ENCODE measurements at places on chromosomes 5 and 9.
A peak's percentile ranks its signal among the peaks of the same experiment; 100 is the strongest.

DNA sequence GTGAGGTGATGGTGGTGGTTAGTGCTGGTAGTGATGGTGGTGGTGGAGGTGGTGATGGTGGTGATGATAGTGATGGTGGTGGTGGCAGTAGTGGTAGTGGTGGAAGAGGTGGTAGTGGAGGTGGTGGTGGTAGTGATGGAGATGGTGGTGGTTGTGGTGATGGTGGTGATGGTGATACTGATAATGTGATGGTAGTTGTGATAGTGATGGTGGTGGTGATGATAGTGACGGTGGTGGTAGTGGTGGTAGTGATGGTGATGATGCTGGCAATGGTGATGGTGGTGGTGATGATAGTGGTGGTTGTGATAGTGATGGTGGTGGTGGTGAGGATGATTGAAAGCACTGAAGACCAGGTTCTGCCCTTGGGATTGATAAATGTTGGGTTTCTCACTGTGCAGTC is 85.2 kb upstream of the SLC1A3 start:
- no peak for DNase-seq

DNA sequence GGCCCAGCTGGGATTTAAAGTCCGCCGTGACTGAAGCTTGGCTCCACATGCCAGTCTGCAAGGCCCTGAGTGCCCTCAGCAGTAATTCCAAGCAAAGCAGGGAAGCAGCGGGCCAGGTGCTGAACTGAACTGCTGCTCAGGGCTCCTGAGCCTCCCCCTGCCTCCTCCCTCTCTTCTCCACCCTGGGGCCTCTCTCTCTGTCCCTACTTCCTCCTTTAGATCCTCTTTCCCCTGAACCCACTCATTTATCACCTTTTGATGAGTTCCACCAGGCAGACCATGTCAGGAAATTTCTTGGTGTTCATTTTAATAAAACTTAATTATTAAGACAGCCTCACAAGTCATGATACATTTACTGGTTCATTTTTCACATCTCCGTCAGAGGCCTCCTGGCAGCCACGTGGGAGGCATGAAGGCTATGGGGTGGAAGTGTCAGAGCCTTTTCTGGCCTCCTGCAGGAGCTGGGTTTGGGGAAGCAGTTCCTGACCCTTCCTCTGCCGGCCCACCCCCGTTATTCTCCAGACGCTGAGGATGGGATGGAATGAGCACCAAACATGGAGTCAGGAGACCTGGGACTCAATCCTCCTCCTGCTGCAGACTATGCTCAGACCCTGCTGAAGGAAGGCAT is 32.2 kb upstream of the KCNIP1 start:
- DNase-seq = no peak

DNA sequence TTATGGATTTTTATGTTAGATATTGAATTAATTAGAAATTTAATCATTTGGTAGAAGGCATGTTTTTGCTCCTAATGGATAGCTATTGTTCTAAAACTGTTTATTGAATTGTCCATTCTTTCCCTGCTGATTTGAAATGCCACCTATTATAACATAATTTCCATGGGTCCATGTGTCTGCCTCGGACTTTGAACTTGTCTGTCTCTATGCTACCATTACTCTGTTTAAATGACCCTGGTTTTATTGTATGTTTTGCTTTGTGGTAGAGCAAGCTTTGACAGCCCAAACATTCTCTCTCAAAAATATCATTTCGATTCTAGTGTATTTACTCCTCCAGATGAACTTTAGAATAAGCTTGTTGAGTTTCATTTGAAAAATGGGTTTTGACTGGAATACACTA is 120.6 kb downstream of the ARHGEF28 start:
- no peak for DNase-seq

- no peak for DNase-seq
These were observed 19.1 kb upstream of the LMNB1 start for GRCh38 chr5:126757713-126758357.

GRCh38 chr5:151591144-151591819 is at the start of gene FAT2:
TSS of gene FAT2 (minus strand) at chr5:151591331. CDS start at chr5:151568931, 22,400 bp downstream.
- no peak for DNase-seq

DNA sequence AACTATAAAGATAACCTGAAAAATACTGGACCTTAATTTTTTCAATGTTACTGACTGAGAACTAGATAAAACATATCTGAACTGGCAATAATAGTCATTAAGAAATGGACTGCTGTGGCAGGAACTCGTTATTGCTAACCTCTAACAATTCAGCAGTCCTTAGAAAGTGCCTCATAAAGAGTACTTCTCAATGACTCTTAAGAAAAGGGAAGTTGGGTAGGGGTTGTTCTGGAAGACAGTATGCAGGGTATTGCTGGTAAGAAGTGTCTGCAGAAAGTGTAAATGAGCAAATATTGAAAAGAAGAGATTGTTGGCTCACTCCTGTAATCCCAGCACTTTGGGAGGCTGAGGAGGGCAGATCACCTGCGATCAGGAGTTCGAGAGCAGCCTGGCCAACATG is 27.9 kb downstream of the FOXD1 start:
- DNase-seq = no peak

DNA sequence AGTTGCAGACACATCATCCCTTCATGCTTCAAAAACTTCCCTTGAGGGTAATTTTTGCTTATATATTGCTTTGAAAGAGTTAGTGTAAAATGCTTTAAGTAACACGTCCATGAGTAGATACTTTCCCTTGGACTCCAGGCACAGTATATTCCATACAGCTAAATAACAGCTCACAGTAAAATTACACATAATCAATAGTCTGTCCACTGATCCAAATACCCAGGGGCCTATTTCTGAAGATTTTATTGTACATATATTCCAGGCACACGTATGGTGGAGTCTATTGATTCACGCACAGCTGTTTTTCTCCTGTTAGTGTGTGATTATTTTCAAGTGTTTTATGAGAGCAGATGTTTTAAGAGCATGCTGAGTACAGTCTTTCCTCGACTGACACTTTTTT is 223.7 kb upstream of the GRAMD2B start:
- no peak for DNase-seq

DNA sequence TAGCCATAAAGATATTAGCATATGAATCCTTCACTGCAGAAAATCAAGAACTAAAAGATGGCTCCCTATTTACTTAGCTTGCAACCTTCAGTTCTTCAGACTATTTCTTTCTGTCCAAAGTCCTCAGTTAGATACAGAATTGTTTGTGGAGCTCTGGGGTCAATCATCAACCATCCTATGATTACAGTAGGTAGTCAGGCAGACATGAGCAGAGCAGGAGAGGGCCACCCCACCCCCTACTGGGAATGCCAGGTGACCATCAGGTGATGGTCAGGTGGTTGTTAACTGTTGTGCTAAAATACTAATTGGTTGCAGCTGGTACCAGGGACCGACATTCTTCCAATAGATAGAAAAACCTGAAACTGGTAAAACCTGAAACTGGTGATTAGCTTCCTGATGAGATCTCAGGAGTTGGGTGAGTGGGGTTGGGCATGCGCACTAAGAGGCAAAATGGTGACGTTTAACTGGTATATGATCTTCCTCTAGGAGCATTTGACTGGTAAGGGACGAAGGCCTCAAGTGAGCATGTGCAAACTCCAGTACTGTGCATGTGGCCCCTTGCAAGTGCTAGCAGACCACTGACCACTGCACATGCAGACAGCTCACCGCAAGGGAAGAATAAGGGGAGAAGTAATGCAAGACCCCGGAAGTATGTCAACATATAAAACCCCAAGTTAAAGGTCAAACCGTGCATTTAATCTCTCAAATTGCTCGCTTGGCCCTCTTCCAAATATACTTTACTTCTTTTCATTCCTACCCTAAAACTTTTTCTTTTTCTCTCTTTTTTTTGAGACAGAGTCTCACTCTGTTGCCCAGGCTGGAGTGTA is 13.6 kb downstream of the C9orf57 start:
- DNase-seq = no peak

GRCh38 chr5:77993141-77993854 is 217.2 kb upstream of the TBCA start:
- DNase-seq = no peak

DNA sequence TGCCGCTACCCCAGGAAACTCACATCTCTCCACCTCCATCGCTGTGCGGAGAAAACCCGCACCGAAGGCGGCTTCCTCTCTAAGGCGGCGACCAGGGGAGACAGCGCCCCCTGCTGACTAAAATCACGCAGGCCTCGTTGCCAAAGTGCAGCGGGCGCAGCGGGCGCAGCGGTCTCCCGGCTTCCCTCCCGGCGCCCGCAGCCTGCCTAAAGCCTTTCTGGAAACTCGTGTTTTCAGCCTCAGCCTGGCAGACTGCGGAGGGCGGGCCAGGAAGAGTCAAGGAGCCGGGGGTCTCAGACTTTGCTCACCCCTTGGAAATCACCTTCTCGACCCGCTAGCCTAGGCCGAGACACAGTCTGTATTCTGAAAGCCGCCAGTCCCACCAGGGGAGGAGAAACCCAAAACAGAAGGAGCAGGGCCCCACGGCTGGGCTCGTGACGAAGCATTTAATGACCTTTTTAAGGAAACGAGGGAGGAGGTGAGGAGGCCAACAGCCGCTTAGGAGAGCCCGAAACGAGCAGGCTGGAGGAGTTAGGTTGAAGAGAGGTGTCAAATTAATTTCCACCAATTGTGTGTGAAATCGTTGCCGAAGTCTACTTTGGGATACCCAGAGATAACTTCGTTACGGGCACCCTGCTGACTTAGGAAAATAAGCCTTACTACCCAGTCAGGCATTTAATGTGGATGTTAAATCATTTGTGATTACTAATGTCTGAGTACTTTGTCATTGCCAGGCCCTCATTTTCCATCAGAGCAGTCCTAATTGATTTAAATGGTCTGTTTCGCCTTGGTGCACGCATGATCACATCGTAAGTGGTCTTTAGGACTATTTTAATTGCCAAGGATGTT is 7.3 kb upstream of the FOXB2 start:
- DNase-seq = peak; percentile 33

DNA sequence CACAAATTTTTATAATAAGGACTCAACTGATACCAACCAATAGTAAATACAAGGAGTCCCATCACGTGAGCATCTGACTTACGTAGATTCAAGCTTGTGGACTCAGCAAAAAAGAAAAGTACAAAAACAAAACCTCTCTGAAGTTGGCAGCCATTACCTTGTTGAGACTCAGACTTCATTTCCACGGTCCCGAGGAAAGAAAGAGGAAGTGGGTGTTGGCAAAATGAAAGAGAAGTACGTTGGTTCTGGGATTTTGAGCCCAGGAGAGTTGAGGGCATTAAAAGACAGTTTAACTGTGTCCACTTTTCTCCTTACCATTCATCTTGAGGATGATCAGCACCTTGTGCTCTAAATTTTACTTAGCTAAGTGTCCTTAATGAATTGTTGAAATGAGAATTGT is 26.7 kb downstream of the NCBP1 start:
- DNase-seq = no peak

DNA sequence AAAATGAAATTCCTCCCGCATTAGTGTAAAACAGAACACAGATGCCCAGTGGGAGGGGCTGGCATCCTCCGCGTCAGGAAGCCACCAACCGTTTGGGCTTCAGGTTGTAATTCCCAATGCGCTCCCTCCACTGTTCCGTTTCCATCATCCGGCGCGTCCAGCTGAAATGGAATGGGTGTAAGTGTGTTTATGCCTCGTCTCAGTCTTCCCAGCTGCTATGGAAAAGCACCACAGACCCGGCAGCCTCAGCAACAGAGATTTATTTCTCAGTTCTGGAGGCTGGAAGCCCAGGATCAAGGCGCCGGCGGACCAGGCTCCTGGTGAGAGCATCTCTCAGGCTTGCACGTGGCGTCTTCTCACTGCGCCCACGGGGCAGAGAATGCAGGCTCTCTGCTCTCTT is 20.4 kb downstream of the KCNT1 start:
- no peak for DNase-seq

All from activated CD4-positive, alpha-beta T cell treated with anti-CD3 and anti-CD28 coated beads for 1 hour (primary cell).